ENCODE measurements at places on chromosomes 1 and 21.

- DNase-seq = no peak
Observed at GRCh38 chr1:48043622-48044021, 46.4 kb upstream of the TRABD2B start.

- DNase-seq = no peak
Observed at GRCh38 chr1:215824245-215824644, 257.1 kb downstream of the KCTD3 start.

DNA sequence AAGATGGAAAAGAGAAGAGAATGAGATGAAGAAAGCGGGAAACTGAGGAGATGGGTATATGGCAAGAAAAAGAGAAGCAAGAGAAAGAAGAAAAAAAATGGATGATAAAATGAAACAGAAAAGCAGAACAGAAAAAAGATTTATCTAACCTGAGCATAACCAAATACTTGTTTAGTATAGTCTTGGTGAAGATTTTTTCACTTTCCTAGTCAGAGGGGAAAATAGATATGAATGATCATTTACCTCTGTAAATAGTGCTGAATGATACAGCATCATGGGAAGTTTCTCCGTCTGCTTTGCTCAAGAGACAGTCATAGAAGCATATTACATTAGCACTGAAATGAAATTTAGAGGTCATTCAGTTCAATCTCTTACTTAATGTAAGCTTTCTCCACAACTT lies 36.1 kb upstream of the PLPPR4 start:
- DNase-seq = no peak

DNA sequence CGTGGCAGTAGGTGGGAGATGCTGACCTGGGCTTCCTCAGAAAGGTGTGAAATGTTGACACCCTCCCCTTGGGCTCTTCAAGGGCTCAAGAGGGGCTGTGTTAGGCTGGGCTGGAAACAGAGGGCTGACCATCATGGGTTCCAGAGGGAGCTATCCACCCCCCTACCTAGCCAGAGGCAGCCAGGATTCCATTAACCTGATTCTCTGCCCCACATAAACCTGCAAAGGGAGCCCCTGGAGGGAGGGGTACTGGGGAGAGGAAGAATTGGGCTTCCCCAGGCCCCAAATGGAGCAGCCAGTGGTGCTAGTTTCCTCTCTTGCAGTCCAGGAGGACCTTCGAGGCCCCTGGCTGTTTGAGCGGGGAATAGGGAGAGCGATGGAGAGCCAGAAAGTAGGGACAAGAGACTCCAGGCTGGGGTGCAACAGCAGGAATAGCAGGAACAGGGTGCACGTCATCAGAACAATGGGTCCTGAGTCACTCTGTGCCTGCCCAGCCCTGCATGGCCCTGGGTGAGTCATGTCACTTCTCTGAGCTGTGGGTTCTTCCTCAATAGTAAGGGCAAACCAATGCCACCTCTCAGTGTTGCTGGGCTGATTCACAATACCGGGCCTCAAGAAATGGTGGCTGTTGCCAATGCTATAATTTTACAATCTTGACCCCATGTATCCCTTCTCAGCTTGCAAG lies 121.2 kb downstream of the EPHB2 start:
- no peak for DNase-seq

DNA sequence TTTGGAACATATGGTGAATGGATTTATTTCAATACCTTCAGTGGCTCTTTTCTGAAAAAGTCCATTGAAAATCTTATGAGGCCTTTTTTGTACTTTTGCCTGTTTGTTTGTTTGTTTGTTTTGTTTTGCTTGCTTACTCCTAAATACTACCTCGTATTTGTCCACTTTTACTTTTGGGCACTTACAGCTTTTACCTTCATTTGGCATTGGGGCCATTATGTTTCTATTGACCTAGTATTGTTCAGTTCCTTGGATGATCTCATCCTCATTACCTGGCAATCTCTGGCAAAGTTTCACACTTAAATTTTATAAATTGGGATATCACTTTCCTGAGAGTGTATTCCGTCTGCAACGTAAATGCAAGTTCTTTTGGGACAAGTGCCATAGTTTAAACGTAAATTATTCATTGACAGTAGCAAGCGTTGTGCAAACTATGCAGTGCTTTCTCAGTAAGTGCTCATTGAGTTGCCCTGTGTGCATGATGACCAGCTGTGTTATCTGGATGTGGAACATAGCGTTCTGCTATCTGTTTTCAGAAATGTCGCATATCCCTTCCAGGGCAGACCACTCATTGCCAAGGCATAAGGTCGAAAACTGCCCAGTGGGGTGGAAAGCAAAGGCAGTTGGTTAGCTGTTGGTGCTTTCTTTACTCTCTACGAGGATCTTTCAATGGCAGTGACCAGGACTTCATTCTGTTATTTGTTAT lies 51.1 kb downstream of the LRRC8D start:
- DNase-seq = no peak

DNA sequence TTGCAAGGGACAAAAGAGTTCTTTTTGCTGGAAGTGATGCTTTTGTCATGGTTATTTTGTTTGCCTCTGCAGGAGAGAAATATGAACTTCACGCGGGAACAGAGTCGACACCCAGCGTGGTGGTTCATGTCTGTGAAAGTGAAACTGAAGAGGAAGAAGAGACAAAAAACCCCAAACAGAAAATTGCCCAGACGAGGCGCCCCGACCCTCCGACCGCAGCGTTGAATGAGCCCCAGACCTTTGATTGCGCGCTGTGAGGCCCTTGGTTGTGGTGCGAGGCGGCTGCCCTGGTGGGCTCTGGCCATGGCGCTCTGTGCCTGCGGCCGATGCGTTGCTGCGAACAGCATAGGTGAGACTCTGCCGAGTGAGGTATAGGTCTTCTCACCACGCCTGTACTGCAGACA lies 20.9 kb upstream of the NCMAP start:
- no peak for DNase-seq

DNA sequence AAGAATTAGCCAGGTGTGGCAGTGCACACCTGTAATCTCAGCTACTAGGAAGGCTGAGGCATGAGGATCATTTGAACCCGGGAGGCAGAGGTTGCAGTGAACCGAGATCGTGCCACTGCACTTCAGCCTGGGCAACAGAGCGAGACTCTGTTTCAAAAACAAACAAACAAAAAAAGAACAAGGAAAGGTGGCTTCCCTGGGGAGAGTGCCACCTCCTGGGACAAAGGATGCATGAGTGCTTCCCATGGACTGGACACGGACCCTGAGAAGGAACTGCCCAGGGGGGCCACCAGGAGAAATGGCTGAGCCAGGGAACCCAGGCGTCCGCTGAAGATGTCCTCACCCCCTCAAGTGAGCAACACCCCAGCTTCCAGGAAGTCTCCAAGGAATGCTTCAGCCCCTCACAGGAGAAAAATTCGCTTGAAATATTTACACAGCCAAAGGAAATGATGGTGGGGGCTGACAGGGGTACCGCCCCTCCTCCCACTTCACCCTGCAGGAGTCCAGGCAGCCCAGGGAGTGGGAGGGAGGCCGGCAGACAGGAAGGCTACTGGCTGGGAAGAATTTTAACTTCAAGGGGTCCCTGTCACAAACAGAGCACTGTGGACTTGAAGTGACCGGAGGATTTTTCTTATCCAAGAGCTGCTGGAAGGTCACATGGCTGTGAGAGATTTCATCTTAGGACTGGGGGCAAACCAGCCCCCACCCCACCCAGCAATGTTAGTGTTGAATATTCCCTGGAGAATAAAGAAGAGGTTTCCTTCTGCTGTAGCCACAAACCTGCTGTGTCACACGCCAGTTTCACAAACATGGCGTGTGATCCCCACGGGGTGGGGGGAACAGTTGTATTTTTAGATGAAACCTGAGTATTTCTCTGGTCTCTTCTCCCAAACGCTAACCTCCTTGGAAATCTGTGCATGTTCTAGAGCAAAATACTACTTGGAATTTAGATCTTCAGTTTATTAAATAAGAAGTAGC lies 90.8 kb upstream of the SLC25A33 start:
- DNase-seq = no peak

- no peak for DNase-seq
Observed at GRCh38 chr1:30889511-30889910, 19.0 kb downstream of the SDC3 start.

DNA sequence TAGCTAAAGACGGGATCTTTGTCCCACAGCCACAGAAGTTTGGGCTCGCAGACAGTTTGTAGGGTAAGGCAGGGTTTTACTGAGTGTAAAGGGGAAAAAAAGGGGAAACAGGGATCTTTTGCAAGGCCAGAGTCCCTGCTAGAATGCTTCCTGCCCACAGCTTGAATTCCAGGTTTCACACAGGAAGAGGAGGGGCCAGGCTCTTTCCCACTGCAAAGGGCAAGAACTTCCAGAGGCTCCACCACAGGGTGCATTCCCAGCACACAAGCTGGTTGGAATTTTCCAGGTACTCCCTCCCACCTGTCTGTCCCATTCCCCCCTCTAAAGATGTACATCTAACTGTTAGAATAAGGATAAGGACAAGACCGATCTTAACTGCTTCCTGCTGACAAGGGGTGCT lies 1126.9 kb downstream of the KCNT2 start:
- no peak for DNase-seq

DNA sequence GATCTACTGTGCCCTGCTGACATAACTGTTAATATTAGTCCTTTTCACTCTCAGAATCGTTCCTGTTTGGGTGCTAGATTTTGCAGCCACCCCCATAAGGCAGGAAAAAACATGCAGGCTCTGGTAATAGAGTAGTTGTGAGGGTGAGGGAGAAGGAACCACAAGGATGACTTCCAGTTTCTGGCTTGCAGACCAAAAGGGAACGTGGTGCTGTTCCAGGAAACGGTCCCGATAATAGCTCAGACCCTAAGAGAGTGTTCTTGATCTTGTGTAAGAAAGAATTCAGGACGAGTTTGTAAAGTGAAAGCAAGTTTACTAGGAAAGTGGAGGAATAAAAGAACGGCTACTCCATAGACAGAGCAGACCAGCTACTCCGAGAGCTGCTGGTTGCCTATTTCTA lies 50.7 kb upstream of the RHOU start:
- DNase-seq = no peak

DNA sequence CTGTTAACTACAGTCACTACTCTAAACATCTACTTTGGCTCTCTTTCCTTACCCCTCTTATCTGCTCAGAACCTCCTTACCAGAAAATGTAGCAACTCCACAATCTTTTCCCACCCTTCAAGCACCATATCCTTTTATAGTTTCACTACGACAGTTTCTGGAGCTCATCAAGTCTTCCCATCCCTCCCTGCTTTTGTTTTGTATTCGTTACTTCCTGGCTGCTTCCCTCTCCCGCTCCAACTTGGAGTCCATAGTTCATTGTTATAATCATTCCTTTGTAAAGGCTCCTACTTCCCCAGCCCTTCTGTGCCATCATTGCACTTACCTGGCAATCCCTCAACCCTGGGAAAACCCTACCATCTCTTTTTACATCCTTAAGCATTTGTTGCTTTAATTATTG lies 18.0 kb downstream of the MPZL1 start:
- no peak for DNase-seq

DNA sequence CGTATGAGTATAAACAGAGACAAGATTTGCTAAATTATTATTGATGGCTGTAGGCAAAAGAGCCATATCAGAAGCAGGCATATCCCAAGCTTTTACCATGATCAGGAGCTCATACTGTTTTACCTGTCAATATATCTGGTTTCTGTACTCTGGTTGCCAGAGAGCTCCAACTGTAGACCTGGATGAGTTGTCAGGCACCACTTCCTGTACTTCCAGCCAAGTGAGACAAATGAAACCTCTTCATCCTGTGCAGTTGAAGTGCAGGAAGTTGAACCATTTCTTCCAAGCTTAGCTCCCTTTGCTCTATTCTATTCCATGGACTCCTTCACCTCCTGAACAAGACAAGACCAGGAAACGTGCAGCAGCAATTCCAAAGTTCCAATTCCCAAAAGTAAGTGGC lies 115.6 kb downstream of the ZNF281 start:
- DNase-seq = no peak

GRCh38 chr1:152252157-152252556 lies 28.2 kb upstream of the HRNR start:
- DNase-seq = no peak

- DNase-seq = no peak
Observed at GRCh38 chr1:238982736-238983135, 403.6 kb upstream of the CHRM3 start.

GRCh38 chr1:19359357-19359756 lies 47.2 kb downstream of the SLC66A1 start:
- DNase-seq = no peak

GRCh38 chr1:241608379-241609033 lies 31.7 kb downstream of the CHML start:
- DNase-seq = no peak

Data from left hindlimb (tissue), 1 donor.